Stimulated activated CD4-positive, alpha-beta T cell treated with anti-CD3 and anti-CD28 coated beads, Interleukin-15, amount 100 ng/mL, for 1 hour (primary cell): ENCODE measurements at places on chromosomes 7 and 10.
A peak's percentile ranks its signal among the peaks of the same experiment; 100 is the strongest.

- no peak for DNase-seq
Observed at GRCh38 chr7:138025215-138026186, 23.6 kb upstream of the CREB3L2 start.

GRCh38 chr7:147231275-147231674, 1114.7 kb downstream of the CNTNAP2 start:
- no peak for DNase-seq

GRCh38 chr7:97118306-97118917, 914 bp downstream of the SDHAF3 start:
- no peak for DNase-seq

GRCh38 chr7:12737373-12737772, 49.9 kb downstream of the ARL4A start:
- DNase-seq, result no peak

DNA sequence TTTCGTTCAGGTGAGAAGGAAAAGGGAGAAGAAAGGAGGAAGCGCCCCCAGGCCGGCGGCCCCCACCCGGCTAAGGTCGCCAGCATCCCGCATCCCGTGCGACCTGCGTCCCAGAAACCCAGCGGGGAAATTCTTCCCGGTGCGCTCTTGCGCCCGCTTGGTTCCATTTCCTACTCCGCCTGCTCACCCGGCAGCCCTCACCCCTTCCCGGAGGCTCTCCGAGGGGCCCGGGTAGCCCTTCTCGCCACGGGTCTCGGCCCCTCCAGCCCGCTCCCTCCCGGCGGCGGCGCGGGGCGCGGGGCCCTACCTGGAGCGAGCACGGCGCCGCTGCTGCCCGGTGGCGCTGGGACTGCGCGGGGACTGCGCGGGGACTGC, at the start of gene PRKCQ:
PRKCQ (minus strand) TSS at position 373 of the 375 bp plus-strand sequence. CDS start 65,141 bp downstream, outside the sequence.
- no peak for DNase-seq

DNA sequence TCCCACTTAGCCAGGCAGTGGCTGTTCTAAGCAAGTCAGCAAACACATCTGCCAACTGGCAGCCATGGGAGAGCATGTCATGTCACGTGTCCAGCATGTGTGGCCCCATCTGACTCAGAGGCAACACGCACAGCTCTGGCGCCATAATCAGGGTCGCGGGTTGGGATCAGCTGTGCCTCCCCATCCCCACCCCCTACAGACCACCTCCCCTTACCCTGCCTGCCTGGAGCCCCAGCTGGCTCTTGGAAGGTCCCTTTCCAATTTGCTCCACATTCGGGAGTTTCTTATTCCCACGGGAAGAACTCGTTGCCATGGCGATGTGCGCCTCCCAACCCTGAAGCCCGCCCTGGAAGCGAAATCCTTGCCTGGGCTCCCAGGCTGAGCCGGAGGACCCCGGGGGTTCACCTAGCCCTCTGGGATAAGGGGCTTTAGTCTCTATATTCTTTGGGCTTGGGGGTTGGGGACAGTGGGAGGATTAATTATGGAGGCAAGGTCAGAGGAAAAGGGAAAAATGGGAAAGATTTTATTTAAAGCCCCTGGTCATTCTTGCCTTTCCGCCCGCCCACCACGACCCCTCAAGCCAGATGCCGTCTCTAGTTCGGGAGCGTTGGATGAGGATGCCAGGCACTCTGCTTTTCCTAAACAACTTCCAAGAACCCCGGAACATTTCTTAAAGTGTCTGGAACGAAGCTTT, 283.7 kb downstream of the ZEB1 start:
- no peak for DNase-seq

- DNase-seq, result no peak
Observed at GRCh38 chr10:128316121-128316726, 190.0 kb upstream of the MKI67 start.

DNA sequence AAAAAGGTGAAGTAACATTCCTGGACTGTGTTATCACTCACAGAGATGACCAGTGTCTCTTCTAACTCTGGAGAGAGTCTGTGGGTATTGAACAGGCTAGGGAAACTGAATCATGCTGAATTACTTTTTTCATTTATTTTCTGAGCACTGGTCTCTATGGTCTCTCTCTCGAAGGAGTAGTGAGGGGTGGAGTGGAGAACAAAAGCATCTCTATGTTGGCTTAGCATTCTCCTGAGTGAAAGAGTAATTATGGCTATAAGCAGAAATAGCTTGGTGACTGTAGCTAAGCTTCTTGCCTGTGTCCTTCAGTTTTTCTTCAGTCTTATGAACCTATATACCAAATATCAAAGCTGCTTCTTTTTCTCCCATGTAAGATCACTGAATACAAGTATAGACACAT, 64.6 kb upstream of the PTN start:
- DNase-seq, result no peak

GRCh38 chr10:23338886-23339285, 5.7 kb downstream of the C10orf67 start:
- DNase-seq, result no peak

DNA sequence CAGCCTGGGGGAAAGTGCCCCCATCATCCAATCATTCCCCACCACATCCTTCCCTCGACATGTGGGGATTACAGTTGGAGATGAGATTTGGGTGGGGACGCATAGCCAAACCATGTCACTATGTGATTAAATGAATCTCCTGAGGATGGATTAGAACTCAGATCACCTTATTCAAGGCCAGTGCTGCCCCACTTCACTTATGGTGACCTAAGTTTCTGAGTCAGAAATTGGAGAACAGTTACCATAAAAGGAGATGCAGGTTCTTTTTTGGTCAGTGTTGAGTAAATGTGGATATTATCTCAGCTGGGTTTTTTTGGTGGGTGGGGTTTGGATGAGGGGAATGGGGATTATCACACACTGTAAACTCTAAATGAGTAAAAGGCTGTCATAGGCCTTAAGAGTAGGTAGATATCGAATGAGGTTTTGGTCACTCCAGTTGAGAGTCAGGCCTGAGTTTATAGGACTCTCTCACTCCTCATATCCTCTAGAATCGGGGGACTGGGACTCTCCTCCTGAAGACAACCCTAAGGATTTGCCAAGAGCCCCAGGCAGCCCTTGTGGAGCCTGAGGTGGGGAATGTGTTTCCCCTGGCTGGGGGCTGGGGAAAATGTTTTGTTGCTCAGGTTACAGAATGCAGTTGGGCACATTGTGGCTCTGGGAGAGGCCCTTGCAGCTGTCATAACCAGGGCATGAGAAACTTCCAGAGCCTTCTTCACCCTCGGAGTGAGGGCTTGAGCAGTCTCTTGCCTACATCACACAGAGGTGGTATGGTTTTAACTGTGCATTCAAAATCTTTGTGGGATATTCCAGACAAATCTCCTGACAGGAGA, 213.0 kb downstream of the BAMBI start:
- DNase-seq, result no peak

DNA sequence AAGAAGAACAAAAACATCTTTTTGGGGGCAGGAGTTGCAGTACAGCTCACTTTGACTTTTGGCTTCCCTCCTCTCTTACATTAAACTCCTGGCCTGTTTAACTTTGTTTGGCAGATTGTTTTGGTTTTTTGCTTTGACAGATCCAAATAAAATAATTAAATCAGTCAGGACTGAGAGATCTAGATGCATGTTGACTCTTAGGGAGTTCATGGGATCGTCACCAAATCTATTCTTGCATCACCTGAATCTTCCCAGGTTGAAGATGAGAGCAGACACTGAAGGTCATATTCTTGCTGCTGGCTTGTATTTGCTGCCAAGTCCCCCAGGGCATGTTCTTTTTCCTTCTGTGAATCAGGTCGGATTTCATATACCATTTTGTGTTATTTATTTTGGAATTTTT, 759.4 kb downstream of the CNTNAP2 start:
- no peak for DNase-seq

- no peak for DNase-seq
Observed at GRCh38 chr7:20026762-20027161, 190.4 kb downstream of the MACC1 start.

GRCh38 chr10:13942035-13942434, 355.3 kb downstream of the PRPF18 start:
- DNase-seq, result no peak

DNA sequence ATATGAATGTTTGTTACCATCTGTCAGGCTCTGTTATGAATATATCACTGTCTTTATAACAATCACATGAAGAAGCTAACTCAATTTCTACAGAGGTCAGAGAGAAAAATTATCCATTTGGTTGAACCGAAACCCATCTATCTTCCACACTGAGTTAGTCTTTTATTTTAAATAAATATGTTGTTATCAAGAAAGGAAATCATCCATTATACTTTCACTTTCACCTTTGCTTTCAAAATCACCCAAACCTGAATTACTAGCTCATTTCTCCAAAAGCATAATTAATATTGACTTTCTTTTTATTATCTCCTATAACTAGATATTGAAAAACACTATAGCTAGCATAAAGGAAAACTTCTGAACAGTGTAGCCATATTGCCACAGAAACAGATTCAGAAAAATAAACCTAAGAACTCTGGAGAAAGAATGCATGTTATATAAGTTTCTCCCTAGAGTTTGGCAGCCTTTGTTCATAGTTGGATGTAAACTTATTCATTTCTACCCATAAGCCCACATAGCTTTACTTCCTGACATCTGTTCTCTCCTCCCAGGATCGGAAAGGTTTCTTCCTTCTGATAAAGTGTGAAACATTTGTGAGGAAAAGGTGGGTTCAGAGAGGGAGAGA, 66.0 kb downstream of the NPSR1 start:
- no peak for DNase-seq

DNA sequence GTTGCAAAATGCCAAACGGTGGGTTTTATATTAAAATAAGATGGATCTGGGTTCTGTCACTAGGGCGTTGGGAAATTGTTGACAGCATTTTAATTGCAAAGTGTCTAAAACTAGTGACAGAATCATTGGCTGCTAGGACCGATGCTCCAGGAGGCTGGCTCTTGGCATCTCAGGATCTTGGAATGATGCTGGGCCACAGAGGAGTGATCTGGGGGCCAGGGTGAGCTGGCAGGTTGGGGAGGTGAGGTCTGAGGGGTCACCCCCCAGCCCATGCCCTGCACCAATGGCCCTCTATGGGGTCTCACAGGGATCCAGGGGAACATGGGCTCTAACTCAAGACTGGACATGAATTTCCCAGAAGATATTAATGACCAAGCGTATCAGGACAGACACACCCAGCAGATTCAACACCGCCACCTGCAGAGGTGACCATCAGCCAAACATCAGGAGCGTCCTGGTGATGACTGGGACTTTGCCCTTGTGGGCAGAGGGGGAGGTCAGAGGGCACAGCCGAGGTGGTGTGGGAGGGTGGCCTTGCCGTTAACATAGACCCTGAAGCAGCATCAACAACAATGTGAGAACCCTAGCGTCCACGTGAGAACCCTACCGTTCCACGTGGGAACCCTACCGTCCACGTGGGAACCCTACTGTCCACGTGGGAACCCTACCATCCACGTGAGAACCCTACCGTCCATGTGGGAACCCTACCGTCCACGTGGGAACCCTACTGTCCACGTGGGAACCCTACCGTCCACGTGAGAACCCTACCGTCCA, 89.0 kb upstream of the PPP2R2D start:
- no peak for DNase-seq

DNA sequence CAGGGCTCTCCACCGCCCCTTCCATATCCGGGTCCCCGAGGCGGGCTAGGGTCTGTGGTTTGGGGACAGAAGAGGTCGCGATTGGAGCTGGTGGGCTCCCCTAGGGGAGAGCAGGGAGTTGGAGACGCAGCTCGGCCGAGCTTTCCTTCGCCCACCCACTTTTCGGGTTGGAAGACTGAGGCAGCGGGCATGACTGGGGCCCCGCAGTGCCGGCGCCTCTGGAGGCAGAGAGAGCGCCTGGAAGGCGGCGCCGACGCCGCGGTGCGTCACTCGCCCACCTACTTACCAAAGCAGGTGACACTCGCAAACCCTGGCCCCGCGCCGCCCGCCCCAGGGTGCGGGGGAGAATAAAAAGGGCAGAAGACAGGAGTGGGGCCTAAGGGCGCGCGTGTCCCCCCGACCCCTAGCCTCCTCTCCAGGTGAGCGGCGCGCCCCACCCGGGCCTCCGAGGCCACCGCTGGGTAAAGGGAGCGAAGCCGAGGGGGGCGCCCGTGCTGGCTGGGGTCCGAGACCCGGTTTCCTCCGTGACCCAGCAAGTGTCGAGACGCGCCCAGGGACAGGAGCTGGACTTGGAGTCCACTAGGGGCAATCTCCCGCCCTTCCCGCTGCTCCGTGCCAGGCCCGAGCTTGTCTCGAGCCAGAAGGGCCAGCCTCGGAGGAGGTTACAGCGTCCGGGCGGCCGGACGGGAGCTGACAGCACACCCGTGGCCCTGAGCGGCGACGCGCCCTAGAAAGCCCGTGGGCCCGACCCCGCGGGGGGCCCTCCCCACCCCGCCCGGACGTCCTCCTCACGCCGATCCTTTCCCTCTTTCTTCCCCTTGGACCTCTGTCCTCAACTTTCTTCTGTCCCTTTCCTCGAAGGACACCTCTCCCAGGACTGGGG, 34.4 kb upstream of the GRID1 start:
- peak; percentile 64 for DNase-seq

DNA sequence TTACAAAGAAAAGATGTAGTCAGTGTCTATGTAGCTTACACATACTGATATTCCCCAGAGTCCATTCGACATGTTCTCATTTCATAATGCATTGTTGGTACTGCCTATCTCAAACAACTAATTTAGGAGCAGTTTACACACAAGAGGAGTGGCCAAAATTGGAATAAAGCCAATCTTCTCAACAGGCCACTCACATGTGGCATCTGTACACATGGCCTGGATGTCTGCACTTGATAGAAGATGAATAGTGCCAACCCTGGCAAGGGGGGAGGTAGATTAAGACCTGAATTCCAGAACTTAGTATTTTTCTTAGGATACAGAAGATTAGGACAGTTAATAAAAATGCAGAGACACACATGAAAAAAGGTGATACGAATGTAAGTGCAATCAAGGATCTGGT, 125.3 kb upstream of the STARD3NL start:
- no peak for DNase-seq

DNA sequence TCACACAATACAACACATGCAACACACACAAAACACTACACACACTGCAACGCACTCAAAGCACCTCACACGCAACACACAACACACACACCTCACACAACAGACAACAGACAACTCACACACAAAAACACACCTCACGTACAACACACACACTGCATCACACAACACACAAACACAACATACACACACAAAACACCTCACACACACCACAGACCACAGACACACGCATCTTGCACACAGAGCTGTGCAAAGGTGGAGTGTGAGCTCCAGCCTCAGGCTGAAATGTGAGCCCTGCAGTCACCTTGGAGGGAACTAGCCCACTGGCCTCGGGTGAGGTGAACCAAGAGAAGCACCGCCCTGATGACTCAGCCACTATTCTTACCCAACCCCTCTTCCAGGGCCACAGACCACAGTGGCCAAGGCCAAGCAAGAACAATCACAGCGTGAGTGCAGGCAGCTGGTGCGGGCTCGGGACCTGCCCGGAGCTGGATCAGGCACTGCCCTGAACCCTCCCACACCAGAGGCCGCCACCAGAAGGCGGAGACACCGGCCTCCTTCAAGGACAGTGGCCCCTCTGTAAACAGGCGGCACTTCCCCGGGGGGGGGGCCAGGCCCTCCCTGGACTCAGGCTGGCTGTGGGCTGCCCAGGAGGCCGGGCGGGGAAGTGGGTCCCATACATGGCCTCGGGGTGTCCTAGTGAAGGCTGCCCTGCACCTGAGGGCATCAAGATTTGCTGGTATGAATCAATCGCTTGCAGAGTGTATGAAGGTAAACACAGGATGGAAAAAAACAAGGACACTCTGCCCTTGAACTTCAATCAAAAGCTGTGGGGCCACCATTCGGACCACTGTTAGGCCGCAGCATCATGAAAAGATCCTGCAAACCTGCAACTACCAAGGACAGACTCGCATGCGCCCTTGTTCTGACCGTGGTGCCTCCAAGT, 106.7 kb downstream of the TNS3 start:
- DNase-seq, result no peak
